ENCODE measurements at places on chromosomes 6 and 20.

DNA sequence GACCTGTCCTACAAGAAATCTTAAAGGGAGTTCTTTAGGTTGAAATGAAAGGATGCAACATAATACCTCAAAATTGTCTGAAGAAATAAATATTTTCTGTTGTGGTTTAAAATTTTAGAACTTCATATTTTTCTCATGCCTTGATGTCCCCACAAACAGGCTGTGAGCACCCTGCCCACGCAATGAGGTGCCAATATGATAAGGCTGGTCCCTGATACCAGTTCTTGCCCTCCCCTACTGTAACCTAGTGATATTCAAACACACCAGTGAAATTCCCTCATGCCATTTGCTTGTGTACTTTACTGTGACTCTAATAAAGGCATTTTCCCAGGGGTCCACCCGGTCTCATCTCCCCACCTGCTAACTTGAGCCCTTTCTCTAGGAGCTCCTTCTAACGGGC lies 67.3 kb upstream of the SIRPG start:
- no peak for DNase-seq

DNA sequence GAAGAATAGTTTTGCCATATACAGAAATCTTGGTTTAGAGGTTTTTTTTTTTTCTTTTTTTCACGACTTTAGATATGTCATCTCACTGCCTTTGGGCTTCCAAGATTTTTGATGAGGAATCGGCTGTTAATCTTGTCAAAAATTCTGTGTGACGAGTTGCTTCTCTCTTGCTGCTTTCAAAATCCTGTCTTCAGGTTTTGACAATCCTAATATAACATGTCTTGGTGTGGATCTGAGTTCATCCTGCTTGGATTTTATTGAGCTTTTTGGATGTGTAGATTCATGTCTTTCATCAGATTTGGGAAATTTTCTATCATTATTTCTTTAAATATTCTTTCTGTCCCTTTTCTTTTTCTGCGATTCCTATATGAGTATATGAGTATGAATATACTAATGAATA lies 61.1 kb downstream of the PLCG1 start:
- no peak for DNase-seq

DNA sequence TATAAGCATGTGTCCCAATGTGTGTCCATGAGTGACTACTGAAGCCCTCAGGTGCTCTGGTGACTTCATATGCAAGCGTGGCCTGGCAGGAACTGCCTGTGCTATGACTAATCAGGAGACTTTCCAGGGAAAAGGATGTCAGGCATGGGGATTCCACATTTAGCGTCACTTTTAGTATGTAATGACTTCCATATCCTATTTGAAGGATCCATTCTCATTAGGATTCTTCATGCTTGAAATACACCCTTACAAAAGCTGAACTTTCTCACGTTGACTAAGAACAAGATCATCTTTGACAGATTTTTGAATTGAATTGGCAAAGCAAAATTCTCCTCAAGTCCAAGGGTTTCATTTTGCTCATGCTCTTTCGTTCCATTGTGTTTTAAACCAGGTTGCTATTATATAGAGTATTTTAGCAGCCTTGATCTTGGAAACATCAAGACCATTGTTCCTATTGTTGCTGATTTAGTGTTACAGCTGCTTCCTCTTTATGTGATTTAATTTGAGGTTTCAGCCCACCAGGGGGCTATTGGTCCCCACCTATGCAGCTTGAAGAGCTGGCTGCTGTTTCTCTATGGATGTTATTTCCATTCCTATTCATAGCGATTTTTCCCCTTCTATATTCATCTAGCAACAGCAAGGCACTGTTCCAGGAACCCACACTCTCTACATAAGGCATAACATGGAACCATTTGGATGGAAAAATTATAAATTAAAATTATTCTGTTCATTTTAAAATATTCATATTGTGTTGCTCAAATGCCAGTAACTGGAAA lies 418.6 kb downstream of the CDKAL1 start:
- DNase-seq, result no peak

GRCh38 chr6:132750455-132751248 lies 7.1 kb downstream of the VNN2 start:
- DNase-seq, result no peak

- no peak for DNase-seq
These were observed 69.9 kb downstream of the SYCP2L start for GRCh38 chr6:10956776-10957175.

DNA sequence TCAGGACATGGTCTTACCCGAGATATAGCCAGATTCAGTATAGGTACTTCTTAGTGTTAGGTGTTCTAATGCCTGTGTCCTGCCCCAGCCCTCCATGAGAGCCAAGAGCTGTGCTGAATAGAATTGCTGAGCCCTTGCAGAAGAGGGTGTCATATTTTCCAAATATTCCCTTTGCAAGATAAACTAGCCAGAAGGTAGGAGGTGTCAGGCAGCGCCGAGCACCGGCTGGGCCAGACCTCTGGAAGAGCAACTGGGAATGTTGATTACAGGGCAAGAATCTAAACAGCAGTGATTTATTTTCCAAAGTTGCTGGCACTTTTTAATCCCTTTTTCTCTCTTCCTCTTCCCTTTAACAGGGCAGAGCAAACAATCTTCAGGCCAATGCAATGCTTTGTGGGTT lies 37.1 kb upstream of the EZR start:
- DNase-seq, result no peak
